ENCODE measurements at places on chromosomes 2 and 18.

- no peak for DNase-seq
Observed at GRCh38 chr2:229825476-229825875, 96.3 kb downstream of the TRIP12 start.

GRCh38 chr18:21997207-21998143 lies 171.9 kb upstream of the GATA6 start:
- DNase-seq, result no peak

GRCh38 chr2:29375843-29376242 lies 260.6 kb downstream of the CLIP4 start:
- no peak for DNase-seq

- no peak for DNase-seq
Observed at GRCh38 chr18:46344416-46345180, 240.4 kb downstream of the HAUS1 start.

DNA sequence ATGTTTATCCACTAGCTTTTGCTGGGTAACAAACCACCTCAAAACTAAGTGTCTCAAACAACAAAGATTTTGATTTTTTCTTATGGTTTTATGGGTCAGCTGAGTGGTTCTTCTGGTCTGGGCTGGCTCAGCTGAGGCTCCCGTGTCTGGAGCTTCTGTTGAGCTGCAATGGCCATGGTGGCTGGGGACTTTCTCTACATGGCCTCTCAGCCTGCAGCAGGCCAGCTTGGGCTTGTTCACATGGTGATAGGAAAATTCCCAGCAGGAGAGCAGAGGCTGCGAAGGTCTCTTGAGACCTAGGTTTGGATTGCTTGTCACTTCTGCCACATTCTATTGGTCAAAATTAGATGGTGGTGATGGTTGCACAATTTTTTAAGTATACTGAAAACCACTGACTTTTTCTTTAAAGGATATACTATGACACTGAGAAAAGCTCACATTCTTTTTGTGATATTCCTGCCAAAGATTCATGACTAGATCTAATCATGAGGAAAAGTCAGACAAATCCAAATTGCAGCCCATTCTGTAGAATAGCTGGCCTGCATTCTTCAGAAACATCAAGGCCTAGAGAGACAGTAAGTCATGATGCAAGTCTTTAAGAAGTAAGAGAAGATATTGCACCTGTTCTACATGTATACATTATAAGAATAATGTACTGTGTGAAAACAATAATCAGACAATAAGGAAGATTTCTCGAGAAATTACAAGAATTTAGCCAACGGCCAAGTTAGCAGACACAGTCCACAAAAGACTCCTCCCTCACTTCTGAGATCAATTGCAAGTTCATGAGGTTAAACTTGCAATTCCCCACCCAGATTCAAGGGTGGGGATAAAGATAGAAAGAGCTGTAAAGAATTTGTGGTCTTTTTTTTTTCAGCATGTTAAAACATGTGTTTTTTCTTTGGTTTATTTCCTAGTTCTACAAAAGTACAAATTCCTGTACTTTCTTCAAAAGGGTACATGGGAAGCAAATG lies 35.0 kb upstream of the IL1R2 start:
- DNase-seq, result no peak

DNA sequence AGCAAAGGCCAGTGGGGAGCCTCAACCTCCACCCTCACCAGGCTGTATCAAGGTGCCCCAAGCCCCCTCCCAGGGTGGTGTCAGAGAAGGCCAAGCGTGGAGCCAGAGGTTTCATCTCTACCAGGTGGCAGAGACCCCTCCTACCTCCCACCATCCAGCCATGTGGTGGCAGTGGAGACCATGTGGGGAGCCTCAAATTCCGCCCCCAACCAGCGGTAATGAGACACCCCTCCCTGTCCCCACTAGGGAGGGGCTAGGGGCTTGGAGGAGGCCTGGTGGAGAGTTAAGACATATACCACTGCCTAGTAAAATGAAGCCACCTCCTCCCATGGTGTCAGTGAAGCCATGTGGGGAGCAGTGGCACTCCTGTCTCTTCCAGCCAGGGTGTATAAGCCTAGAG lies 24.4 kb upstream of the YPEL5 start:
- no peak for DNase-seq

- DNase-seq, result no peak
Observed at GRCh38 chr2:58959996-58960395, 718.9 kb upstream of the FANCL start.

DNA sequence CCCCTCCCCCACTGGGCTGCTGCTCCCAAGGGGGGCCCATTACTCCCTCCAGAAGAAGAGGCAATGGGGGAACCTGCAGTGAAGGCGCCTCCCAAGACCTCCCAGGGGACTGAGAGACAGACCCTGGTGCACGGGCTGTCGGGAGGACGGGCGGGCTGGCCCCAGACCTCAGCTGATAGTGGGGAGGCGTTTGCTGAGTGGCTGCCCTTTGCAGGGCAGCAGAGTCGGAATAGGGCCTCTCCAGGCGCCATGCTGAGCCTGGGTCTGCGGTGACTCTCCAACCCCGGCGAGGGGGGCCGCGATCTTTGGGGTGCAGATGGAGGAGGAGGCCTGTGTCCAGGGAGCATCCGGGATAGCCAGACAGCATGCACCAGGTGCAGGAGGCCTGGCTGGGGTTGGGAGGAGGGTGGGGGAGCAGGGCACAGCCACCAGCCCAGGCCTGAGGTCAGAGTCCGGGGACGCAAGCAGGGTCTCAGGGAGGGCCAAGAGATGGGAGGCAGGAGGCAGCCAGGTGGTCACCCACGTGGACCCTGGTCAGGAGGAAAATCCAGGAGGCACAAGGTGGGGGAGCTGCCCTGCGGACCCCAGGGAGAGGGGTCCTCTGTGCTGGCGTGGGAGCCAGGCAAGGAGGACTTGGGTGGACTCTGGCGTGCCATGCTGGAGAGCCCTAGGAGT lies 11.0 kb downstream of the CROCC2 start:
- DNase-seq, result no peak

DNA sequence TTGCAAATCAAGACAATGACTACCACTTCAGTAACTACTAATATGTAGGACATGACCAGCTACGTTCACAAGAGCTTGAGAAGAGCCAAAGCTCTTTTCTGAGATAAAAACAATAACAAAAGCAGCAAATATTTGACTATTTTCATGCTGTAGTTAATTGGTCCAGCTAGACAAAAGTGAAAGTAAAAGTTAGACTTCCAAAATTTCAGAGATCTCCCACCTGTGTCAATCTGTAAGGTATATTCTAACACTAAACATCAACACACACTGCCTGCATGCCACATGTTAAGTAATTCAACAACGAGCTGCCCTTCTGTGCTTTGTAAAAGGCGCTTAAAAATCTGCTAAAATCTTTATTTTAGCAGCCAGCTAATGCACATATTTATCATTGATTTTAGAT lies 185.9 kb downstream of the SLC39A10 start:
- no peak for DNase-seq

DNA sequence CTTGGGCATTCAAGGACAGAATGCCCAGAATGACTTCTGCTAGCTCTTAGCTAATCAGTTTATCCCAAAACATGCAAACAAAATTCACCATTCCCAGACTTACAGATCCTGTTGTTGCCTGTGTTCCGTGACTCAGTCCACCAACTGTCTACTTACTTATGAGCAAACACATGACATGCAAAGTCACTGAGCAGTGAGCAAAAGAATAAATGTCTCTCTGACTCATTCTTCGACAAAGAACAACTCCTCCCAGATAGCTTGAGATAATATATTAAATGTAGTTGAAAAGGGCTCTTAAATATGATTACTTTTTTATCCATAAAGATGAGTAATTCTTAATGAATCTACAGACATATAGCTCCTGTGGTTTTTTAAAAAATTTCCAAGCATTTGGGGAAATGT lies 9.0 kb upstream of the CREG2 start:
- DNase-seq, result no peak

- no peak for DNase-seq
Observed at GRCh38 chr2:39018638-39019037, 102.2 kb downstream of the SOS1 start.

GRCh38 chr2:220890931-220891330 lies 681.2 kb downstream of the EPHA4 start:
- no peak for DNase-seq

- no peak for DNase-seq
Observed at GRCh38 chr18:54149078-54149697, 75.3 kb downstream of the MBD2 start.
